ENCODE measurements at places on chromosomes 5 and 9.

- no peak for DNase-seq
Measured at GRCh38 chr5:407051-407450, 35.9 kb upstream of the EXOC3 start.

DNA sequence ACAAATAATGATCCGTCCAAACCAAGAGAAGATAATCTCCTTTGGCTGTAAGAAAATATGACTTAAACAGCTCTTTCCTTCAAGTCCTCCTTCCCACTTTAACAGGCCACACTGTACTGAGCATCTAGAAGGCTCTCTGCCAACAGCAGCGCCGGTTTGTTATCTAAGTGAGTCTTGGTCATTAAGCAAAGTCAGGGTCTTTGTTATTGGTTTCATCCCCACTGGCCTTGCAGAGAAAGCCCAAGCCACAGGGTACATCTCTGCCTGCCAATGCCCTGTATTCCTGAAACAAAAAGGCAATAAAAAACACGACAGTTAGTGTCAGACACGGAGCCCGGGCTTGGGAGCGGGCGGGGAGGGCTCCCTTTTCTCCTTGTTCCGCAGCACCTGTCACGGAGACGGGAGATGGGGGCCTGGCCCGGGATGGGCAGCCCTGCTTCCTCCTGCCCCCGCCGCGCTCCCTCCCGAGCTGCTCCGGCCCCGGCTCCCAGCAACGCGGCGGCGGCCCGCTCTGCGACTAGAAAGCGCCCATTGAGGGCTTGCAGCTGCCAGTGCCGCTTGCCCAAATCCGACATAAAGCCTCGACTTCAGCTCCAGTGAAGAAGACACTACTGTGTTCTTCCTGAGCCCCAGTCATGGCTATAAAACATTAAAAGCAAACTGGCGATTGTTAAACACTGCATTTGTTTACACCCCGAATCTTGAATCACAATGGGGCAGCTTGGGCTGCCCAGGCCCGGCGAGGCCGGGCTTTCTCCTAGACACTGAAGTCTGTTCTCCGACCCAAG is 28.1 kb upstream of the PIK3R1 start:
- no peak for DNase-seq

DNA sequence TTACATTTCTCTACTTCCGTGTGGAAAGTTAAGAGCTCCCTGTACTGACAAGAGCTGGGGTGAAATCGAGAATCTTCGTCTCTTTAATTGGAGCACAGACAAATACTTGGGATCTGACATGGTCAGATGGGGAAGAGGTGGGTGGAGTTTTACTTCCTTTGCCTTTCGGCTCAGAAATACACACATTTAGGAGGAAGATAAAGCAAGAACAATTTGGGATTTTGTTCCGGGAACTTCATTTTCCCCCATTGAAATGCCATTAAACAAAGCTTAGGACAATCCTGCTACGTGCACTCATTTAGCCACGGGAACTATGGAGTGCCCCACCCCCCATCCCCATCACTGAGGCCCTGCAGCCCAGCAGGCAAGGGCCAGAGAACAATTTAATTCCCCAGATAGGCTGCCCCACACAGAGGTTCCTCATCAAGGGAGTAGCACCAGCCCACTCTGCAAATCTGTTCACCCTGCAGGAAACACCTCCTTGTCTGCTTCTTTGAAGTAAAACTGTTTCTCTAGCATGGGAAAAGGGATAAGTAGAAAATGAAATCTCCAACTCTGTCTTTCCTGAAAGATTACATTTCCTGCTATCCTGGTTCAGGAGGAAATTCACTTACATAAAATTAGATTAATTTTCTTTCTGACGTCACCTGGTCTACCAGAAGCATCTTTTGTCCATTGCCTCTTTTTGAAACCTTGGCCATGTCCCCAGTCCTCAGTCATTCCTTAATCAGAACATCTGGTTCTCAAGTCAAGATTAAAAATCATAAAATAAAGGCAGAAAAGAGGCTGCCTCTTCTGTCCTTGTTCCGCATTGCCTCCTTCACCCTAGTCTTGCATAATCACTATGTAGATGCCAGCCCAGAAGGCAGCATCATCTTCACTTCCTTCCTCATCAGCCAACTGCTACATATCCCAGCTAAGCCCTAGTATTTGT is 206.4 kb downstream of the ENC1 start:
- no peak for DNase-seq

DNA sequence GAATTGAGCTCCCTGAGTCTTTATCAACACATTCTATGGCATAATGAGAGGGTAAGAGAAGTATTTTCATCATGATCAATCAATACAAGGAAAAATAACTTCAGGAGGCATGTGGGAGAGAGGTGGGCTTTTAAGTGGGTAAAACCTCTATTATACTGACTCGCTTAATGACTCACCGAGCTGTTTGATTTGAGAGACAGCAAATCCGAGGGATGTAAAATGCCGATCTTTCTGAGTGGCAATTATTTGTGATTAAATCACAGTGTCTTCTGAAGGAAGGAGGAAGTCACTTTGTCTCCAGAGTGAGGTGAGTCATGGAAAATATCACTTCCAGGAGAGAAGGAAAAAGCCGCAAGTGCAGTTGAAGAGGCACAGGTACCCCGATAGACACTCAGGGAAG is 320.4 kb downstream of the DRD1 start:
- no peak for DNase-seq

DNA sequence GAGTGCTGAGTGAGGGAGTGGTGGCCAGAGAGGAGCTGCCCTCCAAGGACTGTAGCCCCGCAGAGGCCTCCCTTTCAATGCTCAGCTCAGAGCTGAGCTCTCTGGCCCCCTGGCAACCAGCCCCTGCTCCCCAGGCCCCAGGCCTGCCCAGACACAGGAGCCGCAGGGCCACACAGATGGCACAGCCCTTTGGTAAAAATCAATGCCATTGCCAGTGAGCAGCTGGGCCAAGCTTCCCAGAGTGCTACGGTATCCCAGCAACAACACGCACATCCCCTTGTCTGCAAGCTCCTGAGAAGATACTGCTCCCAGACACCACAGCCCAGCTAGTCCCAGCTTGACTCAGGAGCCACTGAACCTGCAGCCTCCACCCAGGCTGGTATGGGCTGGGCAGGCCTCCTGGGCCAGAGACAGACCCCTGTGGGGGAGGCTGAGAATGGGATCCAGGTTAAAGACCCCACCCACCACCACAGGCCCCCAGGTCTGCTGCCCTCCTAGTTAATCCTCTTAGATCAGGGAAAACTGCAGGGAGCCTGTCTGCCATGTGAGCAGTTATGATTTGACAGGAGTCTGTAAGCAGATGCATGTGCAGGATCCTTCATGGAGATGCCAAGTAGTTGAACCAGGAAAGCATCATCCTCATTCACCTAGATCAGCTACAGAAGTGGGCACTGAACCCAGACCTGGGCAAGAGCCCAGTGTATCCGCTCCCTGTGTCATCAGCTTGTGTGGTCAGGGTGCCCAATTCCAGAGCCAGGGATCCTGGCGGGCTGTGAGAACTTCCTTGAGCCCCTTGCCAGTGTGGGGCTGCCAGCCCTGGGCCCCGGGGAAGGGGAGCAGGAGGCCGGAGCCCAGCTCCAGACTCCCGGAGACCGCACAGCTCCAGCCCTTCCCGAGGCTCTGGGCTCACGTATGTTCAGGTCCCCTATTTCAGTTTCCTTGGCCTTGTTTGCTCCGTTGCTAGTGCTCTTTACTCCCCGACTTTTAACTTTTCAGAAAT is 26.7 kb upstream of the ADAMTS2 start:
- no peak for DNase-seq

GRCh38 chr5:34838785-34839714 is at the start of gene TTC23L:
TTC23L (plus strand) TSS chr5:34839164; CDS start chr5:34840672, 1,508 bp downstream.
- peak; percentile 62 for DNase-seq

GRCh38 chr9:105485131-105485530 is 37.3 kb downstream of the FSD1L start:
- no peak for DNase-seq

Data from esophagus squamous epithelium (tissue), 5 donors.